ENCODE measurements at places on chromosomes 1 and 21.

GRCh38 chr1:54968551-54968950 is 11.9 kb upstream of the TMEM61 start:
- no peak for DNase-seq

DNA sequence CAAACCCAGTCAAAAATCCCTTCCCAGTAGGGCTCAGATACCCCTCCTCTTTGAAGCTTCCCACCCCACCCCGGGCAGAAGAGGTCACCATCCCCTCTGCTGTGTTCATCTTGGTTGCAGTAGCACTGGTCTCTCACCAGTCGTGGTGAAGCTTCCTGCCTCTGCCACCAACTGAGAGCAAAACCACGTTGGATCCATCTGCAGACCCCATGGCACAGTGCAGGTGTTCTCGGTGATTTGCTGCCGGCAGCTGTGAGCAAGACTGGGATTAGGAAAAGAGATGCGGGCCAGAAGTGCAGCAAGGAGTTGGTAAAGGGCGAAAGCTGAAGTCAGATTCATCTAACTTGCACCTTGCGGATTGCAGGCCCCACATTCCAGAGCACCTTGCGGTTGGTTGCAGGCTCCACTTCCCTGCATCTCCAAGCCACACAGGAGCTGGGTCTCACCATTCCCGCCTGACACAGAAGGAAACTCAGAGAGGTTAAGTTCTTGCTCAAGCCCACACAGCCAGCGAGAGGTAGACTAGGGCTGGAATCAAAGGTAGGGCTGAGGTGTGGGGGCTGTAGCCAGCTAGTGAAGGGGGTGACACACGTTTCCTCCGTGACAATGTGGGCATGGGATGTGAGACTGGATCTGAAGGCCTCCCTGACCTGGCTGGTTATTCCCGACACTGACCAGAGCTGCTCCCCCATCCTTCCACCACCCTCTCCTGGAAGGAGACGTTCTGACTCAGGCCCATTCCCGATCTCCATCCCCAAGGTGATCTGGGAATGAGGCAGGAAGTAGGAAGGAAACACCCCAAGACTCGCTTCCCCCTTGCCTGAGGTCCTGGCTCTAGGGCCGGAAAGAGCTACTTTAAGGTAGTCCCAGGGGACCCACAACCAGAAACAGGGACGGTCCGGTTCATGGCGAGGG is 3.3 kb upstream of the FAM110D start:
- no peak for DNase-seq

DNA sequence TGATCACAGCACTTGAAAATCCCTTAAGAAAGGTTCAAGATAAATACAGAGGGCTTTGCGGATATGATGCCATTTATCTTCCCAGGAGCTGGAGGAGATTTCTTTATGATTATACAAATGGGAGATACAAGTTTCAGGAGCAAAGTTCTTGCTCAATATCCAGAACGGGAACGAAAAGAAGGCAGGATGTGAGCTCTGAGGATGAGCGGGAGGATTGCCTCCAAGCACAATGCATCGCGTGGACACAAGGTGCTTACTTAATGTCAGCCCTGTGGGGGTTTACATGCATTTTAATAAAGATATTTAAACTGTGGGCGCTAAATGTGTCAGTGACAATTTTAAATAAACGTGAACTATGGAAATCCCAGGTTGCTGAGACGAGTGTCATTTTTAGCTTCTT is 59.0 kb downstream of the SYT6 start:
- no peak for DNase-seq

DNA sequence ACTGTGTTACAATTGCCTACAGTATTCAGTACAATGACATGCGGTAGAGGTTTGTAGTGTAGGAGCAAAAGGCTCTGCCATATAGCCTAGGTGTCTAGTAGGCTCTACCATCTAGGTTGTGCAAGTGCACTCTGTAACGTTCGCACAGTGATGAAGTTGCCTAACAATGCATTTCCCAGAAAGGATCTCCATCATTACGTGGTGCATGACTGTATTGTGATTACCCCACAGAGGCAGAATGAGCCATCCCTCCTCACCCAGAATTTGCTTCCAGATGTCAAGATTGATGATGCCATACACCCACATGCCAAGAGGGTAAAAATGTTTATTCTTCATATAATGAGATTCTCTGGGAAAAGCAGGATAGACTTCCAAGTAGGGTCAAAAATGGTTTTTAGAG is 199.3 kb upstream of the CTTNBP2NL start:
- no peak for DNase-seq

DNA sequence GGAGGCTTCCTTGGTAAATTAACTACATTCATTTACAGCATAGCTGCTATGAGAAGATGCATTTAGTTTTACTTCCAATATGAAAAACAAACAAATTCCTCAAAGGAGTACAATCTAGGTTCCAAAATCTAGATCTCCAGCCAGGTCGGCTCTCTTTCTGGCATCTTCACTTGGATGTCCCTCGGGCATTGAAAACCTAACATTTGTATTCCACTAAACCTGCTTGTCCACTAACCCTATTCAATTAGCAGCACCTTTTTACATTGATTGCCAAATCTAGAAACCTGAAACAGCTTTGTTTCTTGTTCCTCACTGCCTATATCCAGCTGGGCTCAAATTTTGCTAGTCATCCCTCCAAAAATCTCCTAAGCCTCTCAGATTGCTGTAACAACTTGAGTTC is 14.3 kb upstream of the CXADR start:
- no peak for DNase-seq

- DNase-seq: no peak
These were observed 212.6 kb upstream of the FAM78B start for GRCh38 chr1:166379447-166379846.

DNA sequence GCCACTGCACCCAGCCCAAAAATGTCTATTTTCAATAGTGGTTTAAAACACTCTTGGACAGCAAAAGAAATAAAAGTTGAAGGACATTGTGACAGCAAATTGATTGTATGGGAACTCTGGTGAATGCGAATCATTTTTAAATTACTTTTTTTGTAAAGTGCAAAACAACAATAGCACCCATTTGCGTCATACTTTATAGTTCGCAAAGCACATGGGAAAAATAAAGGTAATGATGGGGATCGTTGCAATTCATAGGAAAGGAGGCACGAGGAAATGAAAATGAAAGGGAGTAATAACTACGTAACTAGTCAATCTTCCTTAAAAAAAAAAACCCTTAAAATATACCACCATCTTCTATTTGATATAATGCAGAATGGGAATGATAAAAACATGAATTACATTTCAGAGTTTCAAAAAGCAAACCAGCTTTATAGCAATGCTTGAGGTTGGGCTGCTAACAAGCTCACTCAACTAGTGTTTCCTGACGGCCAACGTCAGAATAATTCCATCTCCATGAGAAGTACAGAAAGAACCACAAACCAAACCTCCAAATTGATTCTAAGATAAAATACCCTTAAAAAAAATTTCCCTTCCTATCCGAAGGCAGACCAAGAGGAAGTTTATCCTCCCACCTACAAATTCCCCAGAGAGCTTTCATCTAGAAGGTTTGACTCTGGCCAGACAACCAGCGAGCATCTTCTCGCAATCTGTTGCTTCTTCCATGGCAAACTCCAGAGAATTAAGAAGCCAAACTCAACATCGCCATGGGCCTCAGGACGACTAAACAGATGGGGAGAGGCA is at the start of gene EDARADD:
TSS of gene EDARADD (plus strand) at position 606 of the 801 bp plus-strand sequence. CDS start at position 765, 159 bp downstream.
- no peak for DNase-seq

DNA sequence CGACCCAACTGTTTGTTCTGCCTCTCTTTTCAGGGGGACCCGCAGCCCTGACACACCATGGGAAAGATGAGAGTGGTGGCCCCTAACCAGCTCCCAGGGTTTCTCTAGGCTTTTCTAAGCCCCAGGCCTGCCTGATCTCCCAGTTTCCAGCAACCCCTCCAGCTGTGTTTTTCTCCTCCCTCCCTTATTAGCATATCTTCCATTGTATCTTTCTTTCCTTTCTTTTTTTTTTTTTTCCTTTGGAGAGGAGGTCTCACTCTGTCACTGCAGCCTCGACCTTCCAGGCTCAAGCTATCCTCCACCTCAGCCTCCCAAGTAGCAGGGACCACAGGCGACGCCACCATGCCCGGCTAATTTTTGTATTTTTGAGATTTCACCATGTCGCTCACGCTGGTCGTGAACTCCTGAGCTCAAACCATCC is 1.8 kb upstream of the CERS2 start:
- no peak for DNase-seq

- no peak for DNase-seq
These were observed 13.8 kb downstream of the EFHD2 start for GRCh38 chr1:15423355-15424077.
